ENCODE measurements at places on chromosomes 7 and 10. TPM values are rescaled to one million over a fixed set of nuclear protein-coding genes. Genes with fewer than 3 reads are reported as not detected.

The ZNF775 gene
- polyA plus RNA-seq: 2.1 TPM

The NKX1-2 gene
- polyA plus RNA-seq: not detected

The APBB1IP gene
- polyA plus RNA-seq: 4.3 TPM

- no peak for DNase-seq
These were observed 45.3 kb upstream of the RAPGEF5 start for GRCh38 chr7:22402250-22402649.

The DNTT gene
- polyA plus RNA-seq: not detected

The METTL27 gene
- 1.5 TPM for polyA plus RNA-seq

- no peak for DNase-seq
These were observed 18.2 kb upstream of the ZNF467 start for GRCh38 chr7:149791411-149792219.

The TLL2 gene
- 0.05 TPM for polyA plus RNA-seq

DNA sequence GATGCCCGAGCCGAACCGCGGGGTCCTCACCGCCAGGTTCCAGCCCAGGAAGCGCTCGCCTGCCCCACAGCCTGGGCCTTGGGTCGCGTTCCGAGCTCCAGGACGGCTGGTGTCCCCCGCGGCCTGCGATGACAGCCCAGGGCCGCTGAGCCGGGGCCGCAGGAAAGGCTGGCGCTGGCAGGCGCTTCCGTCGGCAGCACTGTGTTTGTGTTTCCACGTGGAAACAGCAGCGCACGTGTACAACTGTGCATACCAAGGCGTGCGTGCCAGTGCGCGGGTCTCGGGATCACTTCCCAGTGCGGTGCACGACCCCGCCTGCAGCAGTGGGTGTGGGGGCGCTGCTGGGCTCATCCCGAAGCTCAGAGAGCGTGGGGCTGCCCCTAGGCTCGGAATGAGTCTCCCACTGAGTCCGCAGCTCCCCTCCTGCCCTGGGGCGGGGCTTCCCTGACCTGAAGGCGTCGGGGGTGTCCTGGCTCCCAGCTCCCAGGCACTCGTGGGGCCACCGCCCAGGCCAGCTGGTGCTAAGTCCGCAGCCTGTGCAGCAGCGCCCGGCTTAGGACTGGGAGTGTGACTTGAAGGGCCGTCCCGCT lies 17.2 kb downstream of the AP5Z1 start:
- DNase-seq: no peak

The ZNF727 gene
- not detected for polyA plus RNA-seq

- DNase-seq: no peak
These were observed 1.5 kb downstream of the SUN1 start for GRCh38 chr7:833601-834258.

The ANKRD1 gene
- polyA plus RNA-seq: 3.2 TPM

GRCh38 chr10:84685047-84685660 lies 356.8 kb downstream of the CCSER2 start:
- no peak for DNase-seq

DNA sequence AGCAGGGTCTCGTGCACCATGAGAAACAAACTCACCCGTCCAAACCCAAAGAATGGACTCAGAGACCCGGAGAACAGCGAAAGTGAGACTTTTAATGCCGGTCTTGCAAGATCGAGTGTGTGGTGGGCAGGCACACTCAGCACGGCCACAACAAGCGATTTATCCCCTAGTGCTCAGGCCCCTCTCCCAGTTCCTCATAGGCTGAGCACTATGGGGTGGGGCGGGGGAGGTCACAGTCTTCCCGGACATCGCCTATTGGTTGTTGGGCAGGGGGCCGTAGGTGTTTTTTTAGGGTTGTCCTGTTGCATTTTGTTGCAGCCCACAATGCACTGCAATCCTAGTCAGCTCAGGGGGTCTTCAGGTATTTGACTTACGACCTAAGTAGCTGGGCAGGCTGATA lies 608.3 kb upstream of the FOXK1 start:
- DNase-seq: no peak

The CABCOCO1 gene
- 3.0 TPM for polyA plus RNA-seq

The NPC1L1 gene
- not detected for polyA plus RNA-seq

The NPS gene
- polyA plus RNA-seq: not detected

- no peak for DNase-seq
These were observed 222.2 kb downstream of the CDK14 start for GRCh38 chr7:90818341-90818740.

GRCh38 chr10:46282842-46283574 lies 3.8 kb upstream of the ANTXRL start:
- peak; percentile 33 for DNase-seq

GRCh38 chr10:103067484-103067883 lies 125.6 kb downstream of the NT5C2 start:
- DNase-seq: no peak

- DNase-seq: no peak
These were observed 134.8 kb upstream of the NAMPT start for GRCh38 chr7:106419455-106420182.

The FAM180A gene
- 2.1 TPM for polyA plus RNA-seq

DNA sequence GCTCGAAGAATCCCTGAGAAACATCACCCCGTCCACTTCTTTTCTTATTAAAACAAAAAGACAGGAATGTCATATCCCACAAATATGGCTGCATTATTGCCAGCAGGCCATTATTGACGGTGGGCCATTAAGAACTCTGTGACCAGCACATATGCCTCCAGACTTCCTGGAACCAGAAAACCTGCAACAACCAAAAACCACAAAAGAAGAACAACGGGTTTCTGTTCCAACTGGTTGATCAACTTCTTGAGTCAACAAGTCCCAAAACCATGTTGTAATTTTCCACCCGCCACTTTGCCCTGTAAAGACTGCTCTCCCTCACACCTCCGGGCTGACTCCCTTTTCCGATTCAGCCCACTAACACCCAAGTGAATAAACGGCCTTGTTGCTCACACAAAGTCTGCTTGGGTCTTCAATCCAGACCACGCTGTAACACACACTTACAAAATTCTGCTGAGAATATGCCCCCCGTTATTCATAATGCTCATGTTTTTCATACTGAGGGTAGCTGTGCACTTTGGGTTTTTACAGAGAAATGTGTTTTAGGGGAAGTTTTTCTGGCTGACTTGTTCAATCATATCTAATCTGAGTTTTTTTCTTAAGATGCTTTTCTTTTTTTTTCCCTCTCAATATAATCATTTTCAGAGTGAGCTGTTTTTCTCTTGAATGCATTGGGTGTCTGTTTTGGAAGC lies 20.7 kb downstream of the ZNF107 start:
- no peak for DNase-seq

- no peak for DNase-seq
These were observed 24.1 kb downstream of the HIPK2 start for GRCh38 chr7:139753693-139754111.

The PNLIP gene
- not detected for polyA plus RNA-seq

GRCh38 chr7:27142580-27143022 lies 880 bp downstream of the HOXA5 start:
- DNase-seq: no peak

GRCh38 chr10:108050626-108051025 lies 886.1 kb upstream of the SORCS1 start:
- no peak for DNase-seq

DNA sequence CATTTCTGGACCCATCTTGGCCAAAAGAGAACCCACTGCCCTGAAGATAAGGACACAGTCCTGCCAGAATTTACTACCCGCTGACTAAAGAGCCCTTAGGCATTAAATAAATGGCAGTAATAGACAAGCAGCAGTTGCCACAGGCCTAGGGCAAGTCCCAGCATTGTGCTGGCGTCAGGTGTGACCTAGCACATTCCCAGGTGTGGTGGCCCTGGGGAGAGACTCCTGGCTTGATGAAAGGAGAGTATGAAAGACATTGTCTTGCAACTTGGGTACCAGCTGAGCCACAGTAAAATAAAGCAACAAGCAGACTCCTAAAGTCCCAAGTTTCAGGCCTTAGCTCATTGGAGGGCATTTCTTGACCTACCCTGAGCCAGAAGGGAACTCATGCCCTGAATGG lies 715.7 kb upstream of the SORCS1 start:
- no peak for DNase-seq

The DNA2 gene
- 0.74 TPM for polyA plus RNA-seq

GRCh38 chr10:35012781-35013180 lies 77.4 kb downstream of the CUL2 start:
- DNase-seq: no peak

- no peak for DNase-seq
These were observed 266.4 kb upstream of the LYZL1 start for GRCh38 chr10:29022513-29022912.

DNA sequence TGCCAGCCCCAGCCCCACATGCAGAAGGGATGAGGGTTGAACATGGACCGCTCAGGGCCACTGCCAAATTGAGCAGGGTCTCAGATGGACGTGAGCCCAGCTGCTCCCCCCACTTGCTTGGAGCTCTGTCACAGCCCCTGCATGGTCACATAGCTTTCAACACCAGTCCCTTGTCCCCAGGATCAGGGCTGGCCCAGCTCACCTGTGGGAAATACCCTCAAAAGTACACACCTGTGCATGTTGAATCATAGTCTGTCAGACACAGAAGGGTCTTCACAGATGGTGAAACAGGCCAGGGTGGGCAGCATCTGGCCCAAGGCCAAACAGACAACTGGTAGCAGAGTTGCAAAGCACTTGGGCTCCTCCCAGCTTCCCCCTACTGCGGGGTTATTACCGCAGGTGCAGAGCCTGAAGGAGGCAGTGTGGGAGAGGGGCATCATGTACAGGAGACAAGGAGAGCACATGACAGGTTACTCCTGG lies 77.6 kb upstream of the UNC5B start:
- DNase-seq: no peak

DNA sequence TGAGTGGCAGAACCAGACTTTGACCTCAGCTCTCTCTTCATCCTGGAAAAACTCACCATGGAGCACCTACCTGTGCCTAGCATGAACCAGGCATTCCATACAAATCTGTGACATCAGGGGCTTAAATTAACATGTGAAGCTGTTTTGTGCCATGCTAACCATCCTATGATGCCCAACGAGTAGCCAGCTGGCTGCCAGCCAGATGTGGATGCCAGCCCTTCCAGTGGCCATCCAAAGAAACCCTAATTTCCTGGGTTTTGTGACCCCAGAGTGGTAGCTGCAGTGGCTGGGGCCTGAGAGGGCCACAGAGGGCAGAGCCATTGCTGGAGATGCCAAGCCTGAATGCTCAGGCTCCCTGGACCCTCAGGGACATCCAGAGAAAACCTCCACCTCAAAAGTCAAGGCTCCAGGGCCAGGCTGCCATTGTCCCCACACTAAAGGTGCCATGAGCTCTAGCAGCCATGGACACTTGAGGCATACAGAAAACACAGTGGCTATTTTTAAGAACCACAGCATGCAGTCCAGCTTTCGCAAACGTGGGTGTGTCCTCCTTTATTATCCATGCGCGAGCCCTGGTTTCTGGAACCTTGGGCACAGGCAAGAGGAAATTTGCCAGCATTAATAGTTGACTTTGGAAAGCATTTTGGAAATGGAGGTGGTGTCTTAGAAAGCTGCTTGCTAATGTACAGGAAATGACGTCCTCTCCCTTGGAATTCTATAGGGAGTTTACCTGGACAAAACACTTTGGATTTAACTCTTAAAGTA lies 6.0 kb downstream of the CPXM2 start:
- DNase-seq: no peak

- no peak for DNase-seq
These were observed 22.8 kb downstream of the VPS26A start for GRCh38 chr10:69146759-69147158.

GRCh38 chr10:113273181-113274163 lies 279.4 kb upstream of the HABP2 start:
- DNase-seq: no peak

- DNase-seq: no peak
These were observed 96.5 kb upstream of the SDK1 start for GRCh38 chr7:3204526-3204925.

GRCh38 chr7:51226063-51226755 lies 90.4 kb downstream of the COBL start:
- no peak for DNase-seq

DNA sequence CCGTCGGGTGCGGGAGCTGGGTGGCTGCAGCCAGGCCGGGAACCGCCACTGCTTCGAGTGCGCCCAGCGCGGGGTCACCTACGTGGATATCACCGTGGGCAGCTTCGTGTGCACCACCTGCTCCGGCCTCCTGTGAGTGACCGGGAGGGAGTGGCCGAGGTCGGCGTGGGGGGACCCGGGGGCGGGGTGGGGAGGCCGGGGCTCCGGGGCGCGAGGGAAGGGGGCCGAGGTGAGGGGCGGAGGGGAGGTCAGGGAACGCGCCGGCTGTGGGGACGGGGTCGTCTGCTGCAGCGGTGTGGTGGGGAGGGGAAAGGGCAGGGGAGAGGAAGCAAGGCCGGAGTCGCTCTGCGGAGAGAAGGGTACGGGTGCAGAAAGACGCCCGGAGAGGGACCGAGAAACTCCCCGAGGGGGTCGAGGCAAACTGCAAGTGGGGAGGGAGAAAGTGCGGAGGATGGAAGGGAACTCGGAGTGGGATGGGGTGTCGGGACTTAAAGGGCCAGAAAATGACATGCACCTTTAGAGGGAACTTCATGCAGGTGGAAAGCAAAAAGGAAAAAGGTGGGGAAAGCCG lies 518 bp downstream of the AGFG2 start:
- DNase-seq: no peak

GRCh38 chr7:47581438-47581803 lies 490 bp downstream of the TNS3 start:
- no peak for DNase-seq

DNA sequence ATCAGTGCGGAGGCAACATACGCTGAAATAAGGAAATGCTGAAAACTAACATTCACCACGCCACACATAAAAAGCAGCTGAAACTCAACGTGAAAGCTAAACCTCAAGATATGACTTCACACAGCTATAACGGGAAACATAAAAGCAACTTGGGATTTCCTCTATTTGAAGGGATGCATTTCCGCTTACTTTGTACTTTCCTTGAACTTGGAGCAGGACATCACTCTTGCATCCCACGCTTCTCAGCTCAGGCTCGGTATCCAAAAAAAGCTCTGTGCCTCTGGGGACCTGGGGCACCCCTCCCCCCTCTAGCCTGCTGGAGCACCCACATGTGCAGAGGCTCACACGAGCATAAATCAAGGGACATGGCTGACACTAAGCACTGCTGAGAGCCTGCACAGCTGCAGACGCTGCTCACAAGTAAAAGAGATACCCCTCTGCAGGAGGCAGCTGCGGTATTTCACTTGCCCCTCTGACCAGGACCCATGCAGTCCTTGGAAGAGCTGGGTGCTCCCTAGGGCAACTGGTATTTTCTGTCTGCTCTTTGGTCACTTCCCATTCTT lies 34.2 kb downstream of the PARD3 start:
- no peak for DNase-seq

- no peak for DNase-seq
These were observed 58.0 kb upstream of the STRIP2 start for GRCh38 chr7:129376076-129376777.

All from BJ (cell line).